Prostate gland (tissue), 2 donors: ENCODE measurements at places on chromosomes 4 and X. TPM values are rescaled to one million over a fixed set of nuclear protein-coding genes. Genes with fewer than 3 reads are reported as not detected.

SLC7A11 gene
- total RNA-seq = 1.3 TPM

CPXCR1 gene
- 0.68 TPM for total RNA-seq

WNK3 gene
- 60.3 TPM for total RNA-seq

SPIN2B gene
- total RNA-seq = 10.6 TPM

NEK1 gene
- total RNA-seq = 17.6 TPM

RIBC1 gene
- 3.0 TPM for total RNA-seq

AWAT2 gene
- total RNA-seq = not detected

MAGEA4 gene
- total RNA-seq = not detected

EGFL6 gene
- total RNA-seq = 0.23 TPM

XPNPEP2 gene
- 0.14 TPM for total RNA-seq

SHROOM2 gene
- total RNA-seq = 71.3 TPM

AMBN gene
- total RNA-seq = not detected

TBC1D8B gene
- 17.4 TPM for total RNA-seq

PTTG2 gene
- 2.6 TPM for total RNA-seq

MAGEE1 gene
- 5.4 TPM for total RNA-seq

SHROOM4 gene
- total RNA-seq = 7.3 TPM

ZNF674 gene
- 4.9 TPM for total RNA-seq

SHISA3 gene
- 0.36 TPM for total RNA-seq

ARR3 gene
- not detected for total RNA-seq

FAM9B gene
- not detected for total RNA-seq

CTAG2 gene
- not detected for total RNA-seq

CSAG3 gene
- 2.6 TPM for total RNA-seq

TLR10 gene
- 0.14 TPM for total RNA-seq

SYN1 gene
- 4.1 TPM for total RNA-seq

TCEAL6 gene
- total RNA-seq = not detected

GNRHR gene
- not detected for total RNA-seq

BGN gene
- total RNA-seq = 16.9 TPM

RAB40AL gene
- 0.59 TPM for total RNA-seq

BMX gene
- total RNA-seq = 0.14 TPM
